HepG2 (cell line): ENCODE measurements at places on chromosomes 6 and 20.

- DNase-seq, result no peak
Measured at GRCh38 chr6:139060332-139060731, 31.8 kb downstream of the ABRACL start.

DNA sequence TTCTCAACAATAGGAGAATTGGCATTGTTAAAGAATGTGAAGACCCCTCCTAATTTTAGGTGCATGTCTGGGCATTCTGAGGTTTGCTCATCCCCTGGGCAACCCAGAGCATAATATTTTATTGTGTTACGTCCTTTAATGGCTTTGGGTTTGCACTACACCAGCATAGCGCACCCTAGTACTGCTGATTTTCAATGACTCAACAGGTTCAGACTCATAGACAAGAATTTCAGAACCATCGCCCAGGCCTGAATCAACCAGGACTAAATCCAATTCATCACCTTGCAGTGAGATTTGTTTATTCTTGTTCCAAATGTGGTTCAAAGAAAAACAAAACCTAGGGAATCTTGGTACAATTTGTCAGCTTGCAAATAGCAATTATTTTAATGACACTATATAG lies 137.8 kb upstream of the PHACTR1 start:
- no peak for DNase-seq

DNA sequence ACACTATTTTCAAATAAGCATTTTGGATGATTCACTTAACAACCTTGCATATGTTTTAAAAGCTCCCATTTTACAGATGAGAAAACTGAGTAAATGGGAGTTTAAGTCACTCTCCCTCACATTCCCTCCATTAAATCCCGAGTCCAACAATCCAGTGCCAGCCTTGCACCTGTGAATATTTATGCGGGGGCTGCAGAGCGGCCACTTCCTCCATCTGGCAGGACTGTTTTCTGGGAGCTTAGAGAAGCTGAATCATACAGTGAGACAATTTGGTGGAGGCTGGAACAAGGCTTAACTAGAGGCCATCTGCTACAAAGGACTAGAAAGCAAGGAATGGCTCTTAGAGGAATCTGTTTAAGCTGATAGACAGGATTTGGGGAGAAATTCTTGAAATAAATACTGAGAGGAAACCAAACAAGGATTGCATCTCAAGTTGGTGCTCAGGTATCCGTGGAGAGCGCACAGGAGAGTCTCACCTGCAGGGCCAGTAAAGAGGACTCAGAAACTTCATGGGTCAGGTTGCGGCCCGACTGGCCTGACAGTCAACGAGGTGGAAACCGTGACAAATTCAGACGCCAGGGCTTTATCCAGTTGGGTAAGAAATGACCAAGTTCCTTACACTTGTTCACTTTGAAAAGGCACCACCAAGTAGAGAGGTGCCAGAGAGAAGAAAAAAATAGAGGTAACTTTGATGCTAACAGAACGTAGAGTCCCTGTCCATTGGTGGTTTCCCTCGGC lies 478.5 kb downstream of the QKI start:
- no peak for DNase-seq

GRCh38 chr6:125174626-125175025 lies 21.1 kb downstream of the TPD52L1 start:
- peak; percentile 61 for DNase-seq

GRCh38 chr6:143159001-143159400 lies 98.3 kb downstream of the AIG1 start:
- no peak for DNase-seq

- no peak for DNase-seq
Measured at GRCh38 chr20:37932074-37932473, 29.1 kb downstream of the VSTM2L start.

- DNase-seq, result no peak
Measured at GRCh38 chr6:156590482-156590881, 186.7 kb upstream of the ARID1B start.

DNA sequence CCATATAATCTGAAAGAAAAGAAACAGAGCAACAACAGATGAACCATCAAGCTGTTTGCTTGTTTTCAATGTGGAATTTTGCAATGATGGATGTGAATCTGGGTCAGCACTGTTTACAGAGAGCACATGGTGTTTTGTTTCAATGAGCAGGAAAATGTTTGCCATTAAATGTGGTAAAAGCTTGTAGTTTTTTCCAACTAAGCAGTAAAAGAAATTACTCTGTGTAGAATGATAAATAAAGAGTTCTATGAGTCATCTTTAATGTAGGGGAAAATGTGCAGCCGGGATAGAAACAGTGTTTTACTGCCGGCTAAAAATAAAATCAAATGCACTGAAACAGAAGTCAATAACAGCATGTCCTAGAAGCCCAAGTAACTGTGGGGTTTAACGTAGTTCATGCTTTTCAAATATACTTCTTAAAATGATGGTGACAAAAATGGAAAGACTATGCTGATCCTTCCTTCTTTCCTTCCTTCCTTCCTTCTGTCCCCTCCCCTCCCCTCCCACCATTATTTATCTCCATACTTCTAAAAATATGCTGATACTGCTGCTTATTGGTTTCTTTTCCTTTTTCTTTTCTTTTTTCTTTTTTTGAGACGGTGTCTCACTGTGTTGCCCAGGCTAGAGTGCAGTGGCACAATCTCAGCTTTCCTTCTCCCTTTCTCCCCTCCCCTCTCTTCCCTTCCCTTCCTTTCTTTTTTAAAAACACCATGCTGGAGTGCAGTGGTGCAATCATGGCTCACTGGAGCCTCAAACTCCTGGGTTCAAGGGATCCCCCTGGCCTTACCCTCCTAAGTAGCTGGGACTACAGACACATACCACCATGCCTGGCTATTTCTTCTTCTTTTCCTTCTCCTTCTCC lies 6.3 kb upstream of the NAA20 start:
- peak; percentile 91 for DNase-seq

DNA sequence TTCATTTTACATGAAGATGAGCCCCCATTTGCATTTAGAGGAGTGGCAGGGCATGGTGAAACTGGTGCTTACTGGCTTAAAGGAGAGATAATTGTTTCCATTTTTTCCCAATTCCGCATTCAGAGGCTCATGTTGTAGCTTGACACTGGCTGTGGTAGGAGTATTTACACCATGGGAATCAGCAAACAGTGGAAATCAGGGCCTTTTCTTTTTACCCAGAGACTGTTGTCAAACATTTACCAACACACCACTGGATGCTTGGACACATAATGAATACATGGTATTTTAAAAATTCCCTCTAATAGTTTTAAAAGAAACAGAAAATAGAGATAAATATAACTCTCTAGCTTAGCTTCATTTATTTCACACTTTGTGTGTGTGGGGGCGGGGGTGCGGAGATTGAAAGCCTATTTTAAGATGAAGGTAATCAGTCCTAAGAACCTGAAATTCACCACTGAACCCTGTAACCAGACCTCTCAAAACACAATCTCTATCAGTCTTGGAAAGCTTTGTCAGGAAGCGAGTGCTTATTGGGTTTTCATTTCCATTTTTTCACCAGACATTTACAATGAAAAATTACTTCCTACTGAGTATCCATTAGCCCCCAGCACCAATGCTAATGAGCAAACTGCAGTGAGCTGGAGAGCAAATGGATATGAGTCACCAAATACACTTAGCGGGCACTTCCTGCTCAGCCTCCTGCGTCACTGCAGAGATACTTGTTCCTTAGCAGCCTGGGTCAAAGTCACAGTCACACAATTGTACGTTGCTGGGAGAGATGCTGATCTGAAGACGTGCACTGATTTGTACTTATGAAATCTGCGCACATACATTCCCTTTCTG lies 532.0 kb downstream of the BCKDHB start:
- DNase-seq, result peak; percentile 11

DNA sequence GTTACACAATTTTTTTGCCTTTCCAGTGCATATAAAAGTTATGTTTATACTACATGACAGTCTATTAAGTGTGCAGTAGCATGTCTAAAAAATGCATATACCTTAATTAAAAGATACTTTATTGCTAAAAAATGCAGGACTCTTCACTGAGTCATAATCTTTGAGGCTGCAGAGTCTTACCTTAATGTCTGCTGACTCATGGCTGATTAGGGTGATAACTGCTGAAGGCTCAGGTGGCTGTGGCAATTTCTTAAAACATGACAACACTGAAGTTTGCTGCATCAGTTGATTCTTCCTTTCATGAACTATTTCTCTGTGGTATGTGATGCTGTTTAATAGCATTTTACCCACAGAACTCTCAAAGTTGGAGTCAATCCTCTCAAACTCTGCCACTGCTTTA lies 19.1 kb downstream of the ZSCAN23 start:
- no peak for DNase-seq

- no peak for DNase-seq
Measured at GRCh38 chr6:158698931-158699330, 49.1 kb downstream of the SYTL3 start.

DNA sequence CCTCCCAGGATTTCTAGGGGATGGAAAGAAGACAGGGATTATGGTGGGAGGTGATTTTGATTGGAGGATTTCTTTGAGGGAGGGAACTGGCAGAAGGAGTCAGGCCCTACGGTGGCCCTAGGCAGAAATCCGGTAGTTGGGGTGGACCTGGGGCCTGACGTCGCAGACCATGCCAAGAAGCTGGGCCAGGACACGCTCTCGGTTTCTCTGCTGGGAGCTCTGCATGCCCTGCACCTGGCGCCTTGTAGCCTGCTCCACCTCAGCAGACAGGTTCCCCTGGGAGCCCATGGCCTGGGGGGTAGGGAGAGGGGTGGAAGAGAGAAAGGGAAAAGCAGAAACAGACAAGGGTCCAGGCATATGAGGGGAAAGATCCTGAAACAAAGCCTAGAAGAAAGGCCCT lies 1.1 kb downstream of the ATP6V1G2 start:
- DNase-seq, result no peak

GRCh38 chr6:14889611-14890593 lies 356.0 kb upstream of the JARID2 start:
- no peak for DNase-seq

DNA sequence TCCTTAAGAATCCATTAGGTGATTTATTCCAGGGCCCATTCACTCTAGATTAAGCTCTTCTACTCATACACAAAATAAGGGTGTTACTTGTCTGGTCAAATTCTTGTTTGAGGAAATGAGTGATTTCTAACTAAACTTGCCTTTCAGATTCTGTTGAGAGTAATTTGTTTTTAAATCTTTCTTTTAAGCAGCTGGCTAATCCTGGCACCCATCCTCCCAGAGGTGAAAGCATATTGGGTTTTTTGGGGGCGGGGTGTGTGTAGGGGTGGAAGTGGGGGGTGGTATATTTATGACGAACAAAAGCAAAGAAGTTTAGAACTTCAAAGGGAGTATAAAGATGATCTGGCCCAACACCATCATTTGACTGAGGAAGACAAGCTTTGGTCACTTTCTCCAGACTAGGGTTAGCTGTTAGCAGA lies 94.7 kb downstream of the RTN4IP1 start:
- DNase-seq, result no peak

GRCh38 chr6:16904957-16905356 lies 143.7 kb upstream of the ATXN1 start:
- no peak for DNase-seq

DNA sequence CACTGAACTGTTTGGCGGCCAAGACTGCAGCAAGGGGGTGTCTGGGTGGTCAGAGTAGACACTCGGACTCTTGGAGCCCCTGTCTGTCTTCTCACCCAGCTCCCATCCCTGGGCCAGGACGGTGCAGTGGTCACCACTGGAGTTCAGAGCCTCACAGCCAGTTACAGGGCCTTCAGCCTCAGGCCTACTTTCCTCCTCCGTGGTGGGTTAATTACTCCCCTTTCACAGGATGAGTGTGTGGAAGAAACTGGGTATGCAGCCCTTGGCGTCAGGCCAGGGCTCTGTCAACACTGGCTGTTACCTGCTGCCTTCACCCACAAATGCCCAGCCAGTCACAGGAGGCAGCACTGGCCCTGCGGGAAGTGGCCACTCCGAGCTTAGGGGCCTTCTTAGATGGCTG lies 1.8 kb upstream of the YTHDF1 start:
- peak; percentile 42 for DNase-seq

GRCh38 chr6:158554611-158555361 lies 5.1 kb upstream of the TMEM181 start:
- DNase-seq, result peak; percentile 96

- no peak for DNase-seq
Measured at GRCh38 chr6:41571021-41571780, 25.0 kb downstream of the FOXP4 start.

- DNase-seq, result no peak
Measured at GRCh38 chr6:167569879-167570278, 245.0 kb downstream of the TTLL2 start.

- no peak for DNase-seq
Measured at GRCh38 chr20:32439132-32439829, 81.2 kb downstream of the ASXL1 start.

DNA sequence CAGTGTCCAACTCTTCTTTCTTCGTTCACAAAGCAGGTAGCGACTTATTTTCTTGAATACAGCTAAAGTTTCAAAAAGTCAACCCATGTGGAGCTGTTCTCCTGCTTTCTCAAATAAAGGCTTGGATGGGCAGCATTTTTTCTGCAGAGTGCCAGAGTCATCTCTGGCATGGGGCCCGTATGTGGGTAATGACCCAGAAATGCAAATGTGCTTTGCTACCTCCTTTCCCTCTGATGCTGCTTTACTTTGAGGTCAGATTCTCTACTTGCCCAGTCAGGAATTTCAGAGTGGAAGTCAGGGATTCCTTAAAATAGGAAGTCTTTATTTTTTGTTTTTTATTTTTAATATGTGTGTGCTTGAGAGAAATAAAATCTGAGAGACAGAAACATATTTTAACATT lies 4.9 kb downstream of the NKAIN2 start:
- no peak for DNase-seq

GRCh38 chr20:47028487-47028886 lies 133.8 kb downstream of the EYA2 start:
- no peak for DNase-seq

DNA sequence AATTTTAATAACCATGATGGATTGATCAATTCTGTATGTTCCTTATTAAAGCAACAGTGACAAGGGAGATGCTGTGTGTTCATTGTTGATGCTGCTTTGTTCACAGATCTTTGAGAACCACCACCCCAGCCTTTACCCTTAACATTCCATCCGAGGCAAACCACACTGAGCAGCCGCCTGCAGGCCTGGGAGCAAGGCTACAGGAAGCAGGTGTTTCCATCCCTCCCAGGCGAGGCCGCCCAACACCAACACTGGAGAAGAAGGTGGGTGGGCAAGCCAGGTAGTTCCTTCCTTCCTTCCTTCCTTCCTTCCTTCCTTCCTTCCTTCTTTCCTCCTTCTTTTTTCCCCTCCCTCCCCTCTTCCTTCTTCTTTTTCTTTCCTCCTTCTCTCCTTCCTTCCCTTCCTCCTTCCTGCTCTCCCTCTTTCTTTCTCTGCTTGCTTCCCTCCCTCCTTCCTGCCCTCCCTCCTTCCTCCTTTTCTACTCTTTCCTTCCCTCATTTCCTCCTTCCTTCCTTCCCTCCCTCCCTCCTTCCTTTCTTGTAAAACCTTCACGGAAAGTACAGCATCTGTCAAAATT lies 13.7 kb downstream of the TTLL2 start:
- no peak for DNase-seq

- no peak for DNase-seq
Measured at GRCh38 chr6:43192911-43193310, 10.9 kb downstream of the CUL9 start.

- no peak for DNase-seq
Measured at GRCh38 chr6:83893024-83893423, 33.5 kb downstream of the CYB5R4 start.
